GM12892 (cell line): ENCODE measurements at places on chromosomes 2 and 18.
A peak's percentile ranks its signal among the peaks of the same experiment; 100 is the strongest.

DNA sequence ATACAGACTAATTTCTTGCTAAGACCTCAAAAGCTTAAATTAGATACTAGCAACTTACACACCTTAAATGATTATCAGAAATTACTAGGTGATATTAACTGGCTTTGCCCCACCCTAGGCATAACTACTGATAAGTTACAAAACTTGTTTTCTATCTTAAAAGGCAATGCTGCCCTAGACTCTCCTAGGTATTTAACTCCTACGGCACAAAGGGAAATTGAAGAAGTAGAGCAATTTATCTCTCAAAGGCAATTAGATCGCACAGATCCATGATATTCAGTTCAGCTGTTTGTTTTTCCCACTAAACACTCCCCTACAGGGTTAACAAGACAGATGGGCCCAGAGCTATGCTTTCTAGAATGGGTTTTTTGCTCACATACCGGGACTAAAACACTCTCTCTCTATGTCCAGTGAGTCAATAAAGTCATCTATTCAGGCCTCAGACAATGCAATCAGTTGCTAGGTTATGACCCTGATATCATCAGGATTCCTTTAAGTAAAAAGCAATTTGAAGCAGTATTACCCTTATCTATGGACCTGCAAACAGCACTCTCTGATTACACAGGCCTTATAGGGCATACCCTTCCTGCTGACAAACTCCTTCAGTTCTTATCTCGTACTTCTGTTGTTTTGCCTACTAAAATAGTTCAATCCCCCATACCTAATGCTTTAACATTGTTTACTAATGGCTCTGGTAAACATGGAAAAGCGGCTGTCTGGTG, 14.3 kb downstream of the MAP3K2 start:
- no peak for DNase-seq

GRCh38 chr2:218898109-218898878, 17.6 kb downstream of the WNT10A start:
- DNase-seq = peak; percentile 78

GRCh38 chr2:71756280-71756906, 303.0 kb downstream of the DYSF start:
- DNase-seq = no peak

DNA sequence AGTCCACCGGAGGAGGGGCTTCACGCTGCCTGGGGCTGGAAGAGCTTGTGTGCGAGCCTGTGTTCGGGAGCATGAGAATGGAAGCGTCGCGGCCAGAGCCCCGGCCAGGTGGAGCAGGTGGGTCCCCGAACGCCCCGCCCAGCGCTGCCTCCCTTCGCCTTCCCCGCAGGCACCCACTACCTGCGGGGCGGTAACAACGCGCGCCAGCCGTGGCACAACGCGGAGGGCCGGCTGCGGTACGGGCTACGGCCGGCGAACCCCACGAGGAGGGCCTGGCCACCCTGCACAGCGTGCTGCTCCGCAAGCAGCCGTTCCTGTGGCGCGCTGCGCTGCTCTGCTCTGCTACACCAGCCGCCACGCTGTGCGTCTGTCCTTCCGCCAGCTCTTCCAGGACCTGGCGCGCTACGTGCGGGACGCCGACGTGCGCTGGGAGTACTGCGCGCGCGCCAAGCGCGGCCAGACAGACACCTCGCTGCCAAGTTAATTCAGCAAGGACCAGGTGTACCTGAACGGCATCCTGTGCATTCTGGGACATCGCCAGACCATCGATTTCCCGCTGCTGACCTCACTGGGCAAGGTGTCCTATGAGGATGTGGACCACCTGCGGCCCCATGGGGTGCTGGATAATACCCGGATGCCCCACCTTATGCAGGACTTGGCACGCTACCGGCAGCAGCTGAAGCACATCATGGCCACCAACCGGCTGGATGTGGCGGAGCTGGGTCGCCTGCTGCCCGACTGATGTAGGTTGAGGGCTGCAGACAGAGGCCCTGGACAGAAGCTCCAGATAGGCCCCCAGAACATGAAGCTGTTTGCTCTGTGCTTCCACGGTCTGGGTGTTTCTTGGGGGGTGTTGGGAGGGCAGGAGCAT, 200.6 kb downstream of the NAPG start:
- no peak for DNase-seq

GRCh38 chr18:8050616-8051329, 483.7 kb downstream of the PTPRM start:
- no peak for DNase-seq

GRCh38 chr2:725468-725867, 48.3 kb upstream of the TMEM18 start:
- no peak for DNase-seq

GRCh38 chr2:41973871-41974270, 74.0 kb upstream of the PKDCC start:
- no peak for DNase-seq

- no peak for DNase-seq
These were observed 165.2 kb downstream of the SH3BP4 start for GRCh38 chr2:235116885-235117492.

DNA sequence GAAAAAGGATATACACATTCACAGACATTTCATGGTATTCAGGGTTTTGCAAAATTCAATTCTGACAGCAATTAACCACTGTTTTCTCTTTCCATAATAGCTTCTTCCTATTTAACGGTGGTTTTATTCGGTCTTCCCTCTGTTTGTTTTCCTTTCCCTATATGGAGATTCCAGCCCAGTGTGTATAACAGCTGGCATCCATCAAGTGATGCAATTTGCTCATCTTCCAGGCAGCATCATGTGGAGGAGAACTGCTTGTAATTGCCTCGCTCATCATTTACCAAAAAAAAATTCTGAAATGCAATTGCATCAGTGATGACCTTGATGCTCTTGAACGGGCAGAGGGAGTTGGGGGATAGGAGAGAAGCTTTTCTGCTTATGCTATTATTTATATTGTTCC, 165.9 kb upstream of the PGAP1 start:
- DNase-seq = no peak

DNA sequence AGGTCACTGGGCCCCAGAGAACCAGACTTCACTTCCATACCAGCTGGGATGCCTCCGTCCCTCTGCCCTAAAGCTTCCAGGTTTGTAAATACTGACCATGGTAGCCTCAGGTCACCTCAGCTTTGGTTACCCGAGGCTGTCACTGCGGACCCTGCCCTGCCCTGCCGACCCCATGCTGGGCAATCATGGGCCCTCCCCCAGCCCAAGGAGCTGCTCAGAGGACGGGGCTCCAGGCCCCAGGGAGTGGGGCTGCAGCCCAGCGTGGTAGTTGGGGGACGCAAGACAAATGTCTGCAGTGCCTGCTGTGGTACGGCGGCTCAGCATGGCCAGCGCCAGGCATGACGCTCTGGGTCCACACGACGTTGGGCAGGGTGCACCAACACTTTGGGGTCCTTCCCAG, 25.3 kb downstream of the RAMP1 start:
- no peak for DNase-seq
